ENCODE measurements at places on chromosomes 12 and 14. TPM values are rescaled to one million over a fixed set of nuclear protein-coding genes. Genes with fewer than 3 reads are reported as not detected.

CLEC4D gene
- not detected for total RNA-seq

FGD4 gene
- total RNA-seq, result 35.8 TPM

HSPA2 gene
- 2.7 TPM for total RNA-seq

- H3K27ac ChIP-seq, result no peak overlapping the region
- no peaks in the 10 kb centered on the region for H3K36me3 ChIP-seq
- H3K4me3 ChIP-seq, result no peak overlapping the region
- H3K27me3 ChIP-seq, result no peaks in the 10 kb centered on the region
- DNase-seq, result no peak
- peaks cover 53% of the 10 kb centered on the region for H3K4me1 ChIP-seq
These were observed 36.6 kb downstream of the ACTN1 start for GRCh38 chr14:68942296-68943035.

DNA sequence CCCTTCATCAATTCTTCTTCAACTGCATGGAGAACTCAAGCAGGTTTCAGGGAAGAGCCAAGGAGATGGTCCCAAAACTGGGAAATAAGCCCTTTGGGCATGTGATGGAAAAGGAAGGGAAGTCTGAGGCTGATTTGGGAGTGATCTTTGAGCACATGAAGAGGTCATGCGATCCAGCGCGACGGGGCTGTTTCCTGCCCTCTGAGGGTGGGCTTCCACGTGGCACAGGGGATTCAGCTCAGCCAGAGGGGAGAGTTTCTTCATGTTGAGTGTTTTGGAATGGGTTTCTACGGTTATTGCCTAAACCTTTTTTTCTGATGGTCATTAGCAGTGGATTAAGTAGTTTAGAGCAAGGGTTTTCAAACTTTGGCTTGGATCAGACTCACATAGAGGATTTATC is 30.2 kb downstream of the GPR68 start:
- peaks cover 9% of the 10 kb centered on the region for H3K4me1 ChIP-seq
- H3K27me3 ChIP-seq, result no peaks in the 10 kb centered on the region
- peak overlapping the region; percentile 92 for H3K27ac ChIP-seq
- DNase-seq, result no peak
- peaks cover 14% of the 10 kb centered on the region for H3K36me3 ChIP-seq

GRCh38 chr12:38847247-38847646 is 58.1 kb downstream of the CPNE8 start:
- no peaks in the 10 kb centered on the region for H3K27me3 ChIP-seq
- no peak overlapping the region for H3K27ac ChIP-seq
- no peak overlapping the region for H3K4me3 ChIP-seq
- no peak for DNase-seq
- no peaks in the 10 kb centered on the region for H3K36me3 ChIP-seq

GRCh38 chr14:63045612-63046320 is 508 bp upstream of the KCNH5 start:
- peak overlapping the region; percentile 85 for H3K4me3 ChIP-seq
- no peaks in the 10 kb centered on the region for H3K36me3 ChIP-seq
- H3K27me3 ChIP-seq, result peaks cover 48% of the 10 kb centered on the region

DNA sequence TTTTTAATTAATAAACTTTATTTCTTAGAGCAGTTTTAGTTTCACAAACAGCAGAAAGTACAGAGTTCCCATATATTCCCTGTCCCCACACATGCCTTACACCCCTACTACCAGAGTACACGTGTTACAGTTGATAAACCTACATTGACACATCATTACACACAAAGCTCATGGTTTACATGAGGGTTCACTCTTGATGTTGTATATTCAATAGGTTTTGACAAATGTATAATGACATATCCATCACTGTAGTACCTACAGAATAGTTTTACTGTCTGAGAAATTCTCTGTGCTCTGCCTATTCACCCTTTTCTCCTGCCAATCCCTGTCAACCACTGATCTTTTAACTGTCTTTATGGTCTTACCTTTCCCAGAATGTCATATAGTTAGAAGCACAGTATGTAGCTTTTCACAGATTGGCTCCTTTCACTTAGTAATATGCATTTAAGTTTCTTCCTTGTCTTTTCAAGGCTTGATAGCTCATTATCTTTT is 15.1 kb upstream of the CCDC91 start:
- no peak overlapping the region for H3K27ac ChIP-seq
- DNase-seq, result no peak
- H3K36me3 ChIP-seq, result no peaks in the 10 kb centered on the region
- H3K4me3 ChIP-seq, result no peak overlapping the region
- H3K27me3 ChIP-seq, result no peaks in the 10 kb centered on the region

DNA sequence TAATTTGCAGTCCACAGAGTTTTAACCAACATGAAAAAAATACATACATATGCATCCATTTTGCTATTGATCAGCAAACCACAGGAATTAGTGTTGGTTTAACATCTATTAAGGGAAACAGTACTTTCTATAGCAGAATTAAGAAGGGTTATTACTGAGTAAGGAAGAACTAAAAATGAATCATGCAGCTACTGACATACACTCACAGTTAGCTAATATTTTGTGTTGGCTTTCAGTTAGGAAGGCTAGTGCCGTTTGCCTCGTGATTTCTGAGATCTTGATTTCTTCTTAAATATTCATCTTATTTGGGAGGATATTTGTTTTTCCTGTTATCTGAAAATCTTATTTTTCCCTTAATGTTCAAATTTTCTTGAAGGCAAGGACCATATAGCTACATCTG is 423.4 kb downstream of the NOVA1 start:
- DNase-seq, result no peak
- H3K27me3 ChIP-seq, result no peaks in the 10 kb centered on the region
- H3K36me3 ChIP-seq, result no peaks in the 10 kb centered on the region
- H3K4me1 ChIP-seq, result no peaks in the 10 kb centered on the region

DNA sequence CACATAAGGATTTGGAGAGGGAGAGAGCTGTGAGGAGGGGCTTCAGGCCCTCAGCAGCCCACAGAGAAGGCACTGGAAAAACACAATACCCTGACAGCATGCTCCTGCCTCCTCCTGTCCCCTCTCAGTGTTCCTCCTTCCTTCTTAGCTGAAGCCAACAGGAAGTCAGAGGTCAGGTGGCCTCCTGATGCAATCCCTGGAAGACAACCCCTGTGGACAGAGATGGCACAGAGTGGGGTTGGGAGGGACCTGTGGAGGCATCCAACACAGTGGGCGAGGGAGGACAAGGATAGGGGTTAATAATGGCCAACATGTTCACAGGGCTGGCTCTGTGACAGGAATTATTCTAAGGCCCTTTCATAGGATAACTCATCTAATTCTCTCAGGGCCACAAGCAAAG is 15.4 kb upstream of the IFI27L2 start:
- peaks cover 18% of the 10 kb centered on the region for H3K27me3 ChIP-seq
- H3K36me3 ChIP-seq, result no peaks in the 10 kb centered on the region
- peak overlapping the region; percentile 58 for H3K27ac ChIP-seq
- no peak for DNase-seq

DNA sequence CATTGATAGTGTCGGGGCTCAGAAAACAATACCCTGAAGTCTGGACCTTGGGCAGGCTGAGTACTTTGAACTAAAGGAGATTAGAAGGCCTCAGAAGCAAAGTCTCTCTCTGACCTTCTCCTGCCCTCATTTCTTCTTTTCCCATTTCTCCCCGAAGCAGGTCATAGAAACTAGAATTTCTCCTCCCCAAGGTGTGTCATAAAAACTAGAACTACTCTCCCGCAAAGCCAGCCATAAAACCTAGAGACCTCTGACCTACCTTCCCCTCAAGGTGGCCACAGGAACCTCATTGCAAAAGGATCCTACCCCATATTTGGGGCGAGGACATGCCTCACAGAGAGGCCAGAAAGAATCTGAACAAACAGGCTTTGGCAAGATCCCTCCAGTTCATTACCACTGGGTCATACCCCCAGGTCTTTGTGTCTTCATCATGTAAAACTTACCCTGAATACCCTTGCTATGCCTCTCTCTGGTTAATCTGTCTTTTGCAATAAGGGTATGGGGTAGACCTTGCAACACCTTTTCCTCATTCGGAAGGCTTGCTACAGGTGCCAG is 64.7 kb upstream of the ZFP36L1 start:
- H3K4me3 ChIP-seq, result no peak overlapping the region
- no peak for DNase-seq
- H3K27ac ChIP-seq, result peak overlapping the region; percentile 75
- no peaks in the 10 kb centered on the region for H3K36me3 ChIP-seq

DNA sequence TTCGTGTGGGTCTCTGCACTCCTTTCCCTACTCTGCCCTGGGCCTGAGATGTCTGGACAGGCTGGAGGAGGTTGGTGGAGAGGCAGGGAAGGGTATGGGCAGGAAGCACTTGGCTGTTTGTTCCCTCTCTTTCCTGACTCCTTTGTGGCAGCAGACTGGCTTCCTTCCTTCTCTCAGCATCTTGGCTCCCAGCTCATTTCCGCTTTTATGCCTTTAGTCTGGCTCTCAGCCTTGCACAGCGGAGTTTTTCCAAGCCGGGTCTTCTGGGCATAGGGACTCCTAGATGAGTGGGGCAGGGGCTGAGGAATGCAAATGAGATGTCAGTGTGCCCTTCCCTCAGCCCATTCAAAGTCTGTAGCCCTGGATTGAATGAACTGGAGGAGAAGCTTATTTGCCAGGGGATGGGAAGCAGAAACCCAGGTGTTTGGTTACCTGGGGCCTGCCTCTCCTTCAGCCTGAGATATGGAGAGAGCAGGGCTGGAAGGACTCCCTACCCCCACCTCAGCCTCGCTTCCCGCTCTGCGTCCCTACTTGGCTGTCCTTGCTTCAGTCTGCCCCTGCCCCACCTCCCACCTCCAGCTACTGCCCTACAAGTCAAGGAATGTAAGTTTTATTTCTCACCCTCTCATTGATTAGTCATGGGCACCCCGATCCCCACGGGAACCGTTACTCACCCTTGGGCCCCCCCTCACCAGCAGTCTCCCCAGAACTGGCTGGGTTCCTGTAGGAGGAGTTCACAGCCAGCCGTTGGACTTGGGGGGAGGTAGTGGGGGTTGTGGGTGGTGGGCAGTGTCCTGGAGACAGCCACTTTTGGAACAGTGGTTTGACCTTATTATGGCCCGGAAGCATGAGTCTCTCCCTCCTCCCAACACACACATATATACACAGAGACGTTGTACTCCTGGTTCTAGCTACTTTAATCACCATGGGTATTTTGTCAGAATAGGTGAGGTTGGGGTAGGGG is 9.3 kb upstream of the ITGA5 start:
- DNase-seq, result no peak
- H3K4me1 ChIP-seq, result no peaks in the 10 kb centered on the region

DNA sequence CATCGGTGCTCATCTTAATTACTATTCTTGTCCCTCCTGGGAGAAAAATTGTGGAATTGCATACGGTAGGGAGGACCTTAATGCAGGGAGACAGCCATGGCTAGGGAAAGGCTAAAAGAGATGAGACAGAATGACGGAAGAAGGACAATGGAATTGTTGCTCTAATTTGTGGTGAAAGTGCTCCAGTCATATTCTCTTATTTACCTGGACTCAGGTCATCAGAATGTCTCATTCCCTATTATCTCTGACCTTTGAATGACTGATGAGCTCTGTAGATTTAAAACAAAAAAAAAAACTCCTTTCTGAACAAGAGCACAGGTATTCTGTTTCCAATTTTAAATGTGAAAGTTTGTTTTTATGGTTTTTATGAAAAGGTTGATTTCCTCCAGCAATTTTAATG is 8.6 kb upstream of the EPS8 start:
- H3K27me3 ChIP-seq, result no peaks in the 10 kb centered on the region
- no peak for DNase-seq
- no peaks in the 10 kb centered on the region for H3K36me3 ChIP-seq
- H3K4me1 ChIP-seq, result no peaks in the 10 kb centered on the region
- H3K27ac ChIP-seq, result no peak overlapping the region

GRCh38 chr14:74133833-74134481 is 49.2 kb downstream of the LIN52 start:
- no peak overlapping the region for H3K4me3 ChIP-seq
- no peaks in the 10 kb centered on the region for H3K27me3 ChIP-seq
- no peaks in the 10 kb centered on the region for H3K36me3 ChIP-seq
- H3K27ac ChIP-seq, result no peak overlapping the region
- no peak for DNase-seq
- no peaks in the 10 kb centered on the region for H3K4me1 ChIP-seq

- no peak for DNase-seq
- H3K36me3 ChIP-seq, result peaks cover 7% of the 10 kb centered on the region
- H3K27me3 ChIP-seq, result peaks cover 87% of the 10 kb centered on the region
- H3K4me1 ChIP-seq, result peaks cover 10% of the 10 kb centered on the region
- peak overlapping the region; percentile 49 for H3K4me3 ChIP-seq
- no peak overlapping the region for H3K27ac ChIP-seq
These were observed 1.7 kb downstream of the CYP27B1 start for GRCh38 chr12:57765003-57765697.

DNA sequence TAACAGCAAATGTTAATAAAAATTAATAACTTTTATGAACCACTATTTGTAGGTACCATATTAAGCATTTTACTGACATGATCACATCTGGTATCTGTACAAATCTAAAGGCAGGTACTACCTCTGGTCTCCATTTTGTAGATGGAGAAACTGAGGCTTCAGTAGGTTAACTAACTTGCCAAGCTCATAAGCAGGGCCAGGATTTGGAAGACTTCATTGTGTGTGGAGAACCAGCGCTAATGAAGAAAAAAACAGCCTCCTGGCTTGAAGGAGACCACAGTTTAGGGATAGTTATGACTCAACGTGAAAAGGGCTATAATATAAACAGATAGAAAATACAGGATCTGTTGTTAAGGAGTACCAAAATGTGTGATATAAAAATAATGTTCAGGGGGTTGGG is 1.0 kb downstream of the NUP37 start:
- DNase-seq, result no peak
- H3K27me3 ChIP-seq, result no peaks in the 10 kb centered on the region
- peaks cover 25% of the 10 kb centered on the region for H3K4me1 ChIP-seq

DNA sequence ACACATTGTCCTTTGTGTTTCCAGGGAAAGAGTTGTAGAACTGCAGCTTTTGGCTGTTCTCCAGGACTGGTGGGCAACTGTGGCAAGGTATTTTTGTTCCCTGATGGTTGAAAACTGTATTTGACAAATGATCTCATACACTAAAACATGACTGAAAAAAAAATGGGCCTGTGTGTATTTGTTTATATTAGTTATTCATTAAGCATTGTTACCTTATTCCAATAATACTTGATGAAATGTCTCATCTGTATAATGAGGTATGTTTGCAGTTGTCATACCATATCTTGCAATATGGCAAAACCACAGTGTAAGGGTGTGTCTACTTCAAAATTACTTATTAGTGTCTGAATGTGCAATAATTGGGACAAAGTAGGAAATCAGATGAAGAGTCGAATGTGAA is 479.4 kb upstream of the NOVA1 start:
- H3K4me1 ChIP-seq, result peaks cover 4% of the 10 kb centered on the region
- no peak overlapping the region for H3K27ac ChIP-seq
- H3K27me3 ChIP-seq, result no peaks in the 10 kb centered on the region
- no peak overlapping the region for H3K4me3 ChIP-seq
- no peaks in the 10 kb centered on the region for H3K36me3 ChIP-seq
- DNase-seq, result no peak

- no peak overlapping the region for H3K4me3 ChIP-seq
- no peak overlapping the region for H3K27ac ChIP-seq
- H3K36me3 ChIP-seq, result no peaks in the 10 kb centered on the region
- no peaks in the 10 kb centered on the region for H3K4me1 ChIP-seq
- DNase-seq, result no peak
These were observed 141.3 kb downstream of the EMP1 start for GRCh38 chr12:13337791-13338190.

- H3K4me1 ChIP-seq, result peaks cover 15% of the 10 kb centered on the region
- H3K4me3 ChIP-seq, result no peak overlapping the region
- no peak for DNase-seq
- H3K36me3 ChIP-seq, result peaks cover 7% of the 10 kb centered on the region
These were observed 133.4 kb downstream of the KICS2 start for GRCh38 chr12:64088431-64089349.

- H3K27ac ChIP-seq, result peak within 1 kb of the TSS; percentile 45
- DNase-seq, result no peak
- H3K4me3 ChIP-seq, result peak within 1 kb of the TSS; percentile 31
- H3K4me1 ChIP-seq, result peaks cover 7% of the 10 kb centered on the region
- H3K36me3 ChIP-seq, result no peaks in the 10 kb centered on the region
These were observed at the start of gene SLC39A5 for GRCh38 chr12:56229916-56230431. SLC39A5 (plus strand) TSS chr12:56230051; CDS start chr12:56231275, 1,224 bp downstream.
